Kidney (tissue), 22 donors: ENCODE measurements at places on chromosomes 6 and 20. TPM values are rescaled to one million over a fixed set of nuclear protein-coding genes. Genes with fewer than 3 reads are reported as not detected.

Gene DNMT3B
- total RNA-seq = 2.9 TPM

Gene CRYBG1
- total RNA-seq = 32.6 TPM

Gene FILIP1
- total RNA-seq = 4.6 TPM

- no peak for DNase-seq
These were observed 10.6 kb upstream of the ELOVL2 start for GRCh38 chr6:11054722-11055121.

- DNase-seq = peak; percentile 90
These were observed 46.8 kb downstream of the PCNA start for GRCh38 chr20:5072756-5073659.

- no peak for DNase-seq
These were observed 20.6 kb upstream of the FABP7 start for GRCh38 chr6:122758927-122759334.
